ENCODE measurements at places on chromosomes 2 and 18.

- peak; percentile 25 for DNase-seq
Measured at GRCh38 chr2:72780477-72780876, 45.4 kb downstream of the EXOC6B start.

GRCh38 chr2:28389399-28390240 lies 3.0 kb upstream of the FOSL2 start:
- DNase-seq: peak; percentile 40

DNA sequence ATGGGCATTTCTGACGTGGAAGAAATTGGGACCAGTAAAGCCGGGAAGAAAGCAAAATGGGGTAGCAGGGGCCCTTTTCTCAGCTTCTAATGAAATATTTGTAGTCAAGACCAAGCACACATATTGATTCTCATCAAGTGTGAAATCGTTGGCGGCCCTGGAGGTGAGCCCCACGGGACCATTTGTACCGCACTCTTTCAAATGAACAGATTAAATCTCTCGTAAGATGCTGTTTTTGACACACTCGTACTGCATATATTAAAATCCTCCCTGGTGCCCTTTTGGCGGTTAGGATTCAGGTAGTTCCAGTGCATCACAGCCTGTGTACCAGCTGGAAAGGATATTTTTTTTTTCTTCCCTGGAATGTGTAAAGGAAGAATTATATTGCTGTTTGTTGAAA lies 9.9 kb upstream of the MYL1 start:
- DNase-seq: no peak

- DNase-seq: no peak
Measured at GRCh38 chr18:45408218-45408617, 207.1 kb upstream of the SLC14A2 start.

- no peak for DNase-seq
Measured at GRCh38 chr2:109304731-109305470, 175.9 kb downstream of the SH3RF3 start.

- DNase-seq: no peak
Measured at GRCh38 chr2:120442923-120443571, 97.1 kb downstream of the INHBB start.

GRCh38 chr2:133303150-133303549 lies 265.1 kb downstream of the NCKAP5 start:
- DNase-seq: peak; percentile 76

- DNase-seq: no peak
Measured at GRCh38 chr2:221050020-221050795, 521.9 kb downstream of the EPHA4 start.

DNA sequence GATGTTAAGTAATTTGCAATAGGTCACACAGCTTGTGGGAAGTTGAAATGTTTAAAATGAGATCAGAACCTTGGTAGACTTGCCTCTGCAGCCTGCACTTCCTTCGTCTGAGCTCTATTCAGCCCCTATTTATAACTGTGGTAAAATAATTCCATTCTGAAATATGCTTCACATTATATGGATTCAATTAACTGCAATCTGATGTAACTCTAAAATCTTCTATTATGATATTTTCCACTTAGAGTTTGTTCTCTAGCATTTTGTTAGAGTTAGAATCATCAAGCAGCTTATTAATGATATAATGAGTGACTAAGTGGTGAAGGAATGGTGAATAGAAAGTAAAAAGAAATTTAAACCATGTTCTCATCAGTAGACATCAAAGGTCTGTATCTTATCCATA lies 139.6 kb upstream of the ARHGAP28 start:
- DNase-seq: no peak

- DNase-seq: no peak
Measured at GRCh38 chr2:69731147-69731970, 10.6 kb upstream of the ANXA4 start.

DNA sequence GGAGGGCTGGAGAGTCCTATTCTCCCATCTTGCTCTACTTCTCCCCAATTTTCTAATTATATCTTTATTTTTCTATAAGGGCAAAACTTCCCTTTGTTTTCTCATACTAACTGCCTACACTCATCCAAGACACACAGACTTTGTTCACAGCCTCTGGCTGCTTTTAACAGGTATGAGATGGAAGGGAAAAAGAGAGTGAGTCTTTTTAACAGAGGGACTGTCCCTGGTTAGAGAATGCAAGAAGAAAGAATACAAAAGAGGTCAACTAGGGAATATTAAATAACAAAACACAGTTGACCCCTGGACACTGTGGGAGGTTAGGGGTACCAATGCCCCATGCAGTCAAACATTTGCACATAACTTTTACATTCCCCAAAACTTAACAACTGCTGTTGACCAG lies 41.8 kb downstream of the SP100 start:
- no peak for DNase-seq

- no peak for DNase-seq
Measured at GRCh38 chr18:13362607-13363006, 144.0 kb downstream of the LDLRAD4 start.

DNA sequence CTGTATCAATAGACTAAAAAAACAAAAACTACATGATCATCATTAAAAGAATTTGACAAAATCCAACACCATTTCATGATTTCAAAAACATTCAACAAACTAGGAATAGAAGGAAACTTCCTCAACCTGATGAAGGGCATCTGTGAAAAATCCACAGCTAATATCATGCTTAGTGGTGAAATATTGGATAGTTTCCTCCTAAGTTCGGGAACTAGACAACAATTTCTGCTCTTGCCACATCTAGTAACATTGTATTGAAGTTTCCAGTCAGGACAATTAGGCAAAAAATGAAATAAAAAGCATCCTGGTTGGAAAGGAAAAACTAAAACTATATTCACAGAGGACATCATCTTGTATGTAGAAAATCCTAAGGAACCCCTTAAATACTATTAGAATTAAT lies 34.8 kb downstream of the TNS1 start:
- DNase-seq: no peak

DNA sequence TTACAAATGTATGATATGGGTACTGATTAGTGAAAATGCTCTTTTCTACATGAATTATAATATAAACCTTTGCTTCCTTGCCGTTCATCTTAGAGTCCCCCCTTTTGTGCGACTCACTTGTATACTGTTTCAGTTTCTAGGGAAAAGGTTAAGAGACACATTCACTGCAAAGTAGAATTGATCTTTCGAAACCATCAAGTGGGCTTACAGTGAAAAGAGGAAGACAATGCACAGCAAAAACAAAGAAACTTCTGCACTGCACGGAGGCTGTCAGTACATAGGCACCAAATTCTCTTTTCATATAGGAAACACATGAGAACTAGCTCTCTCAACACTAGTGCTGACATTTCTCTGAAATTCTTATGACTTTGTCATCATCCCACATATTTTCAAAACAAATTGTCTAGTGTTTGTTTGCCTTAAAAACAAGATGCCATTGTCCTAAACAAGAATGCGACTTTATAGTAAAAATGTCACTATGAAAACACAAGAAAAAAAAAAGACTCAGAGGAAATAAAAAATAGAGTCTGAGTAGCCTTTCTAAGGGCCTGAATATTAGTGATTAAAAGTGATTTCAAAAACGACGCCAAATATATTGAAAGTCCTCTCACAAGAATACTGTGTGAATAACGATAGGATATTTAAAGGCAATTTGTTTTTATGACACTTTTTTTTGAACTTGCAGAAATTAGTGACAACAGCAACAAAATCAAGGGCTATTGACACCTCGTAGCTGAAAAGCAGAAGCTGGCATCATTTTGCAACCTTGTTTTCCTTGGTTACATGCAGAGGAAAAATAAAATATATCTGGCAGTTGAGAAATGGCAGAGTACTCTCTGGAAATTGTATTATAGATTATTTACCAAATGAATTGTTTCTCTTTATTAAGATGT lies 827.0 kb downstream of the BCL11A start:
- DNase-seq: no peak

DNA sequence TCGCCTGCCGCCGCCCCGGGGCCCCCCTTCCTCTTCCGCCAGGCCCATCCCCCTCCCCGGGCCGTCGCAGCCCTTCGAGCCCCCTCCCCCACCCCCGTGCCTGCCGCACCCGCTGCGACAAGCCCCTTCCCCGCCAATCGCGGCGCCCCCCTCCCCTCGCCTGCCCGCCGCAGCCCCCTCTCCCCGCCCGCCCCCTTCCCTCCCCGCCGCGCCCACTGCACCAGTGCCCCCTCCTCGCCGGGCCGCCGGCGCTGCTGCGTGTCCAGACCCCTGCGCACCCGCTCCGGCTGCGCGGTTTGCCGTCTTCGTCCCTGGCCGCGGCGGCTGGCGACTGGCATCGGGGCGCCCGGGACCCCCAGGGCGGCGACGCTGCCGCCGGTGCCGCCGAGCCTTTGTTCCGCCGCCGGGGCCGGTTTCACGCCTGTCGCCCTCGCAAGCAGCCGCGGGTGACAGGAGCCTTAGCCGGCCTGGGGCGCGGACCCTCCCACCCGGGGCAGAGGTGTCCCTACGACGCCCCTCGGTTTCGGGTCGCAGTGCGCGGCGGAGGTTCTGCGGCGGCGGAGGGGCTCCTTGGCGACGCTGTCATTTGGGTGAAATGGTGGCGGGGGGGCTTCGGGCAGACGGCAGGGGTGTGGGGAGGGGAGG lies 18.1 kb downstream of the GPC1 start:
- no peak for DNase-seq

- no peak for DNase-seq
Measured at GRCh38 chr2:227719641-227720040, 1.8 kb upstream of the SLC19A3 start.

DNA sequence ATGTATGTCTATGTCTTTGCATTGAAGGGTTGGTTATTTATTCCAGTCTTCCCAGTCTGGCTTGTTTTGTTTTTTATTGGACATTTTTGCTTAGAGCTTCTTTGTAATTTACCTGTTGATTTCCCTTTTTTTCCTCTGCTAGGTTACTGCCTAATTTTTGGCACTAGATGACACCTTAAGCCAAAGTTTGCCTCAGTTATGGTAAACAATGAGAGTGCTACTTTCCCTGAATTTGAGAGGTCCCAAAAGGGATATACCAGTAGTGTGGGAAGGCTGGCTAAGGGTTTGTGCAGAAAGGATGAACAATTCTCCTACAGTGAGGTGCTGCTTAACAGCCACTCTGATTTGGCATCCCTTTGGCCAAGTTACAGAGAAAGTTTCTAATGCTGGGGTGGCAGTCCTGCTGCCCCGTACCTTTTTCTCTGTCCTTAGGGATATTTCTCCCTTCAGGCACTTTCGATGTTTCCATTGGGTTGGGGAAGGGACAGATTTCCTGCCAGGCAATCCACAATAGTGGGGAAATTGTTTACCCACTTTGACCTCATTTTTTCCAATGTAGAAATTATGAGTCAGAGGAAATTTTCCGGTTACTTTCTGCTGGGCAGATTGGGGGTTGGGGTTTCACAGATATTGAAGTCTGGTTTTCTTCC lies 354.9 kb downstream of the PTPRM start:
- peak; percentile 84 for DNase-seq

DNA sequence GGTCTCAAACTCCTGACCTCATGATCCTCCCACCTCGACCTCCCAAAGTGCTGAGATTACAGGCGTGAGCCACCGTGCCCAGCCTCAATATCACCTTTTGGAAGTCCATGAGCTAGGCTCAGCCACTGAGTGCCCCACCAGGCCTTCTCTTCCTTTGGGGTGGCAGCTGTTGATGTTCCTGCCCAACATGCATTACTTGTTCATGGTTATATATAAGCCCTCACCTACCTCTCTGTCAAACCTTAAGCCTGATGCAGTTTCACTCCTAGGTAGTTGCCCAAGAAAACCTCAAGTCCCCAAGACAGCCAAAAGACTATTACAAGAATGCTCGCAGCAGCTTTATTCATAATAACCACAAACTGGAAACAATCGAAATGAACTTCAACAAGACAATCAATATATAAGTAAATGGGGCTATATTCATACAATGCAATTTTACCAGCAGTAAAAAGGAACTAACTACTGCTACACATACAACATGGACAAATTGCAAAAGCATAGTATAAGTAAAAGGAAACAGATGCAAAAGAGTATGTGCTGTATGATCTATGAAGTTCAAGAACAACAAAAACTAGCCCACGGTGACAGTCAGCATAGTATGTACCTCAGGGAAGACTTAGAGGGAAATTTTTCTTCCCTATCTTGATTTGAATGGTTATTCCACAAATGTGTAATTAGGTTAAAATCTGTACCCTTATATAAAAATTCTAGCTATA lies 59.6 kb upstream of the REL start:
- DNase-seq: no peak

DNA sequence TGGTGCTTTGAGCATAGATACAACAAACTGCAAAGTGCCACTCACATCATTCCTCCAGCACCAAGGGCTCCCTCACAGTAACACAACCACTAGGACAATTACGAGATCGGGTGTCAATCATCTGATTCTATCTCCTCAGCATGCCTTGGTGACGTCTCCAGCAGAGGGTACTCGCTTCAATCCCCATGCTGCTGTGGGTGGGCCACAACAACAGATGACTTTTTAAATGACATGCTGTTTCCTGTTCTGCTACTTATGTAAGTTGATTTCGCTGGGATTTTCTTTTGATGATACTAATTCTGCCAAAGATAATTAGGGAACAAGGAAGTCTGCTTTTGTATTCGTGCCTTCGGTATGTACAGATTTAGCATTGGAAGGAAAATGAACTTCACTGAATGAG lies 1113.0 kb downstream of the BCL11A start:
- DNase-seq: no peak

DNA sequence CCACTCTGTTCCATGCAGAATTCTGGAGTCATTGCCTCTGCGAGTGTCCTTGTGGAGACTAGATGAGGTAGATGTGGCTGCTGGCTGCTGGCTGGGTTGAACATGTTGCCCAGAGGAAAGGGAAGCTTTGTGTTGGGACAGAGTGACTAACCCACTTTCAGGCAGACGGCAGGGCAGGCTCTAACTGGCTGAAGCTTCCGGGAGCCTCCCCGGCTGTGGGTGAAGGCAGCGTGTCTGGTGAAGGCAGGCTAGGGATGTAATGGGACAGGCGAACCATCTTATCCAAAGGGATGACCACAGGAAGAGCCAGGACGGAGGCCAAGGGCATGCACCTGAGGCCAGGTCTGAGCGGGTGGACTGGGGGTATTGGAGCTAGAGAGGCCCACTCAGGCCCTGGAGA lies 16.0 kb downstream of the ASPRV1 start:
- peak; percentile 13 for DNase-seq

GRCh38 chr18:29653671-29654215 lies 1388.8 kb downstream of the DSC3 start:
- no peak for DNase-seq

- DNase-seq: no peak
Measured at GRCh38 chr2:30201990-30202389, 29.3 kb upstream of the LBH start.

DNA sequence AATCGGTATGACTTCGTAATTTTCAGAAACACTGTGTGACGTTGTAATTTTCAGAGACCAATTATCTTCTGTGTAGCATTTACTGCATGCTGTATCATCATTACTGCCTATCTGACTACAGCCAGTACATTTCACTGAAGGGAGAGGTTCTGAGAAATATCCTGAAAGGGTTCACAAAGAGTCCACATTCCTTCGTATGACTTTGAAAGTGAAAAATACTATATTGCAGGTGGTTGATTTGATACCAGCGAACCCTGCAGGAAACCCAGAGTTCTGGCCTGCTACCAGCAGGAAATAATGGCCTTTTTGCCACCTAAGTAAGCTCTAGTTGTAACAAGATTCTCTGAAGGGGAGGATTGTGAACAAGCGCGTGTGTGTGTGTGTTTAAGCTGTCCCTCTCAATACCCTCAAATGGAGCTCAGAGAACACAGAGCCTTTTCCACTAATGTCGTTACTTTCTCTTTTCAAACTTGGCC lies 155.5 kb downstream of the ARHGAP28 start:
- DNase-seq: no peak

- no peak for DNase-seq
Measured at GRCh38 chr18:59352250-59352855, 6.7 kb downstream of the LMAN1 start.

- no peak for DNase-seq
Measured at GRCh38 chr2:136122661-136123060, 4.7 kb upstream of the CXCR4 start.
